NCI-H2081 (cell line): ENCODE measurements at places on chromosomes 2 and 18.

GRCh38 chr2:182784777-182785176, 68.7 kb downstream of the DNAJC10 start:
- peak; percentile 36 for DNase-seq

- no peak for DNase-seq
These were observed 189.6 kb upstream of the SIX3 start for GRCh38 chr2:44751754-44752479.

DNA sequence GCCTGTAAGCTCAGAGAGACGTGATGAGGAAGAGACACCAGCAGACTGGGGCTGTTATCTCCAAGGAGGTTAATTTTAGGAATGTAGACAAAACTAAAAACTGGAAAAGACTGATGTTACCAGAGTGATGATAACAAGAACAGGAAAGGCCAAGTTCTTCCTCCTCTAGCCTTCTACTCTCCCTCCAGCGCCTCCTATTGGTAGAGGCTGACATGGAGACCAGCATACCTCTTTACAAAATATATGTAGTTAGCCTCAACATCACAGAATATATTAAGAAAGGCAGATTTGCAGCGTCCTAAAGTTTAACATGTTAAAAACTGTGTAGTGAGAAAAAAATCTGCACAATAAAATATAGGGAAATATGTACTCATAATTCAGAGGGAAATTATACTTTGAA, 66.0 kb downstream of the TCF4 start:
- no peak for DNase-seq

- DNase-seq: no peak
These were observed 684.6 kb upstream of the SOX11 start for GRCh38 chr2:5007596-5007995.

DNA sequence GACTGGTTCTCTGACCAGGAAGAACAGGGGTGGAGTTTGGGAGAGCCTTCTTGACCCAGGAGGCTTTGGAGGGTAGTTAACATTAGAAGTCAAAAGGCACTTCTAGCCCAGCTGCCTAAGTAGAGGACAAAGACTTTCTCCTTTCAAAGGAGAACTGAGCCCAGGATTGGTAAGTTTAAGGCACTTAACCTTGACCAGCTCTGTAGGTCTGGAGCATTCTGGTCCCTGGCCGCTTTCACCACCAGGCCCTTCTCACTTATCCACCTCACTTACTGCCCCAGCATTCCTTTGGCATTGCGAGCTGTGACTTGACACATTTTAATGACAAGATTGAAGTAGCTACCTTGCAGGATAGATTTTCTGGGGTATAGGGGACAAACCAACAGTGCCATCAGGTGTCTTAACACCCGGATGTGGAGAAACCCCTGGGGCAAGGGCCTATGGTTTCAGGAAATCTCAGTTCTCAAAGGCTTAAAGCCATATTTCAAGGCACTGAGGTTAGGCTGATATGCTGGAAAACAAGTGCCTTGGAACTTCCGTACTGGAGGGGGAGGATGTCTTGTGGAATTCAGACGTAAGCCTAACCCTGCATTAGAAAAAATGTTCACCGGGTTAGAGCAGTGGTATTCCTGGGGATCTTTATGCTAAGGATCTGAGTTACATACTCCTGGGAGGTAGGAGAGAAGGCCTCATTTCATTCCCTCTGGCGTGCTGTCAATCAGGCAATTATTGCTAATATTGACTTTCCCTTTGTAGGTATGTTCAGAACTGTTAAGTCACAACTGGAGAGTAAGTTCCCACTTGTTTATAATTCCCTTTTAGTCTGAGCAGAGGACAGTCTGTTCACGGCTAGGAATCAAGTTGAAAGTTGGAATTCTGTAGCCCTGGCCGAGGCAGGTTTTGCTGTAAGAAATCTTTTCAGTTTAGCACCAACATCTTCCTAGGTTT, 4.3 kb downstream of the C2orf68 start:
- DNase-seq: no peak

- no peak for DNase-seq
These were observed 52.8 kb downstream of the TTC32 start for GRCh38 chr2:19848952-19849351.

- DNase-seq: no peak
These were observed 56.3 kb upstream of the MCFD2 start for GRCh38 chr2:46971929-46972328.

- DNase-seq: no peak
These were observed 699.6 kb downstream of the NYAP2 start for GRCh38 chr2:226098861-226099745.

GRCh38 chr2:223852281-223852795, 15.0 kb upstream of the AP1S3 start:
- no peak for DNase-seq

DNA sequence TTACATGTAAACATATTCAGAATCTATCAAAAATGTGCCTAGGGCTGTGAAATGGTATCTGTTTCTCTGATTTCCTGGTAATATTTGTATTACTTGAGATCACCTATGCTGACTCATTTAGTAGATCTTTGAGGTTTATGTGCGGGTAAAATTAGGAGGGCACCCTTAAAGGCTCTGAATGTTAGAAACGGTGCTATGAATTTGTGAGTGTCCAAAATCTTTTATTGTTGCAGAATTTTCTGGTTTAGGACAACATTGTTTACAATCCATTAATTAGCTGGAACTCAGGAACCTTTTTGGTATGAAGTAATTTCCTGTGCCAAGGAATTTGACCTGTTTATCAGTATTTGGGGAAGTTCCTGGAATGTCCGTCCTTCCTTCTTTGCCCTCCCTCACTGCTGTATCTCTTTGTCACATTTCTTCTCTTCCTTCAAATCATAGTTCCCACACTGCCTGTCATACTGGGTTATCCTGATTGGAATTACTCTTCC, 130.5 kb downstream of the TANC1 start:
- DNase-seq: no peak

GRCh38 chr2:98296440-98296839, 49.8 kb upstream of the CNGA3 start:
- no peak for DNase-seq

DNA sequence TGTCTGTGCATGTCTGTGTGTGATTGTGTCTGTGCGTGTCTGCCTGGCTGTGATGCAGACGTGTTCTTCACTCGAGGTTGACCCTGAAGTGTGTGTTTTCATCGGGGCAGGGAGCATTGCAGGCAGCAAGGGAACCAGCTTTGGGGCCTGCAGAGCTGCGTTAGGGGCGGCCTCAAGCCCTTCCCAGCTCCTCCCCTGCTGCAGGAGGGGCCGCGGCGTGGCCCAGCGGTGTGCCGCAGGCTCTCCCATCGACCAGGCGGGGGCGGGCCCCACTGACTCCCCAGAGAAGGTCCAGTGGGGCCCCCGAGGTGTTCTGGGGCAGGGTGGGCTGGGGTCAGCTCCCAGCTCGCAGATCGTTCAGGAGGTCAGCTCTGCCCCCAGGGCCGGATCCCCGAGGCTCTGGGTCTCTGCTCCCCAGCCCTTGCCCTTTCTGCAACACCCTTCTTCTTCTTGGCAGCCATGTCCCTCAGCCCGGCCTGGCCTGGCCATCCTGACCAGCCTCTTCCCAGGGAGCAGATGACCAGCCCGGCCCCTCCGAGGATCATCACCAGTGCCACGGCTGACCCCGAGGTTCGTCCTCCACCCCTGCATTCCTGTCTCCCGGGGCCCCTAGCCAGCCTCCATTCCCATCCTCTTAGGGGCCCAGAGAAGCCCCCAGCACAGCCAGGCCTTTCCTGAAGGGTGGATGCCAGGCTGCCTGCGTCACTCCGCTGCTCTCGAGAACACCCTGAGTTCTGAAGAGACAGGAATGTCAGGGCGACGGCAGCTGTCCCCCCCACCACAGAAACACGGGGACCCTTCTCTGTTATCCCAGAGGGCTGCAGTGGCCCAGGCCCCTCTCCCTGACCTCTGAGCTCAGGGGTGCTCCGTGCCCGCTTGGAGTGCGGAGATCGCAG, 11.1 kb upstream of the KLHL30 start:
- DNase-seq: no peak

- DNase-seq: no peak
These were observed 84.3 kb downstream of the FANCL start for GRCh38 chr2:58156780-58157179.

- DNase-seq: no peak
These were observed 202.1 kb upstream of the RND3 start for GRCh38 chr2:150689590-150689989.

- no peak for DNase-seq
These were observed 464.5 kb downstream of the IRS1 start for GRCh38 chr2:226334981-226335720.

DNA sequence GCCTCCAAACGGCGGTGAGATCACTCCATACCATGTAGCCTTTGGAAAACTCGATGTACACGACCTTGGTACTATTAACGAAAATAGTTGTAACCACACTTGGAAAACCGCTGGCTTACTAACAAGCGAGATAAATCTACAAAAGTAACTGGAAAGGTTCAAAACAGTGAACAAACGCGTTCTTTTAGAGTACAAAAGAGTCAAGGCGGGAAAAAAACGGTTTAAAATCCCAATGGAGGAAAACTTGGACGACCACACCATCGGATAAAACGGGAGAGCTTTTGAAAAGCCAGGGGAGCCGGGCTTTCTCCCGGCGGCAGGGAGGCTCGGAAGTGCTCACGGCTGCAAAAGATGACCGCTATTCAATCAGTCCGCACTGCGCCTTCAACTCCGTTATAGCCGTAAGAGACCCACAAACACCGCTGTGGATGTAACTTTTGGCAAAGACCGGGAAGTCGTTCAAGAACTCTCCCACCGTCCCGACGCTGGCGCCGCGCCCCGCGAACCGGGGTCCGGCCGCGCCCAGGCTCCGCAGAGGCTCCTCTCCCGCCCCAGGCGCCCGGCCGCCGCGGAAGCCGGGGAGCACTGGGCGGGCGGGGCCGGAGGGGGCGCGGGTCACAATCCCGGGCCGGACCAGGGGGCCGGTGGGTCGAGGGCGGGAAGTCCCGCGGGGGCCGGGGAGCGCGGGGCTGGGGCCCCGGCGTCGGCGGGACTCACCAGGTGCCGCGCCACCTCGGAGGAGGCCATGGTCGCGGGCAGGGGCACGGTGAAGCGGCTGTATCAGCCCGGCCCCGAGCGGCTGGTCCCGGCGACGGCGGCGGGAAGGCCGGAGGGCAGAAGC, 465 bp downstream of the SEPTIN10 start:
- no peak for DNase-seq

GRCh38 chr18:32802591-32803451, 30.0 kb upstream of the KLHL14 start:
- no peak for DNase-seq

DNA sequence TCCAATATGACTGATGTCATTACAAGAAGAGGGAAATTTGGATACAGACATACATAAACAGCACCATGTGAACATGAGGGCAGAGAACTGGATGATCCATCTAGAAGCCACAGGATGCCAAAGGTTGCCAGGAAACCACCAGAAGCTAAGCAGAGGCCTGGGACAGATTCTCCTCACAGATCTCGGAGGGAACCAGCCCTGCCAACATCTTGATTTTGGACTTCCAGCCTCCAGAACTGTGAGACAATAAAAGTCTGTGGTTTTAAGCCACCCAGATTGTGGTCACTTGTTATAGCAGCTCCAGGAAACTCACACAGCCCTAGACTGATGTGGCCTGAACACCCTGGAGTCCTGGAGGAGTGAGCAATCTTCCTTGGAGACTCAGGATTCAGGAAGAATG, 351.6 kb downstream of the EIPR1 start:
- DNase-seq: no peak

GRCh38 chr2:134406311-134406710, 152.4 kb downstream of the MGAT5 start:
- no peak for DNase-seq

GRCh38 chr2:191818725-191819350, 28.1 kb downstream of the CAVIN2 start:
- no peak for DNase-seq

DNA sequence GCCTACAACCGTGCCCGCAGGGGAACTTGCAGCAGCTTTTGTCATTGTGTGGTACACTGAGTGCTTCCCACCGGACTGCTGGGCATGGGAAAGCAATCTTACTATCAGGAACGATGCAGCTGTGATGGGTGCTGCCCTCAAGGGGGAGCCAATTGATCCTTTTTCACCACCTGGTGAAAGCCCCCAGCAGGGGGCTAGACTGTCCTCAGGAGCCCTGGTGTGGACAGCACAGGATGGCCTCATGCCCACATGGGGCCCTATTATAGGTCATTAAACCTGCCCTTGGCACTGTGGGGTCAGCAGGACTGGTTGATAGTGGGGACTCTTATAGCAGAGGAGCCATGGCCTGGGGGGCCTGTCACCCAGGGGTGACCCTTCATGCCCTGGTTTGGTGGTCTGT, 172.2 kb downstream of the GLI2 start:
- DNase-seq: no peak

DNA sequence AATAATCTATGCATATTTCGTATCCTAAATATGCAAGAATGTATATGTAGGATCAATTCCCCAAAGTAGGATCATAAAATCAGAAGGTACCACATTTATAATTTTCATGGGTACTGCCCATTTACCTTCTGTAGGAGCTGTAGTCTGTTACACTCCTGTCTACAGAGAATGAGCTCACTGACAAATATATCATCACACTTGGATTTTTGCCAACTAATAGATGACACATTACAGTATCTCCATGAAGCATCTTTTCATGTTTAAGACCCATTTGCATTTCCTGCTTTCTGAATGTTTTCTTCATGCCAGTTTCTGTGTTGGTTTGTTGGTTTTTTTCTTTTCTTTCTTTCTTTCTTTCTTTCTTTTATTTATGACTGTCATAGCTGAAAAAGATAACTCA, 70.9 kb upstream of the EML6 start:
- no peak for DNase-seq

DNA sequence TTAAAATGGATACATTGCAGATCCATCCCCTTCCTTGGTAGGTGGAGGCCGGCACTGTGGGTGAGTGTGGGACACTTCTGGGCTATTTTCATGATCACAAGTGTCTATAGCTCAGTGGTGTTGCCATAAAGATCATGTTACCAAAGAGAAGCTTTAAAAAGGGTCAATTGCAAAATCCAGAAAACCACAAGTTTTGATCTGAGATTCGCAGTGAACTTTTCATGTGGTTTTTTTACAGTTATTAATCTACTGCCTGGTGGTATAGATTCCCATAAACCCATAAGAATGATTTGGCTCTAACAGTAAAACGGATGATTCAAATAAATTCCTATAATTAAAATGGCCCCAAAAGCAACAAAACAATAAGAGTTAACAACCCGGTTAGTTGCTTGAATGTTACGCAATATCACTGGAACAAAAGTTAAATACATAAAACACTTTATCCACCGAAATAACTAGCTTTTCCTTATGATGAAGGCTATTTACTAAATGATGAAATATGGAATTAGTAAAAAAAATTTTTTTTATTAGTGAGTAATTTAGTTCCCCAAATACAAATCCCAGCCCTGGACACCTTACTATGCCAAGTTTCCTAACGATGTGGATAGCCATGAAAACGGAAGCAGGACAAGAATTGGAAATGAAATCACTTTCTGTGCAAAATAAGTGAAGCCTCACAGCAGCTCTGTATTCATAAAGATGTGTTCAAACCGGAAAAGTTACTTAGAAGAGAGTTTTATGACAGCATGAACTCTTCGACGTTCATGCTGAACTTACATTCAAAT, 95.6 kb upstream of the THOC1 start:
- no peak for DNase-seq

GRCh38 chr2:80328159-80328571, 23.6 kb upstream of the LRRTM1 start:
- DNase-seq: no peak
